ENCODE measurements at places on chromosomes 2 and 18.

GRCh38 chr18:50880119-50880465 is 1.2 kb downstream of the ME2 start:
- H3K4me3 ChIP-seq, result peak overlapping the region; percentile 90
- peaks cover 9% of the 10 kb centered on the region for H3K4me1 ChIP-seq

DNA sequence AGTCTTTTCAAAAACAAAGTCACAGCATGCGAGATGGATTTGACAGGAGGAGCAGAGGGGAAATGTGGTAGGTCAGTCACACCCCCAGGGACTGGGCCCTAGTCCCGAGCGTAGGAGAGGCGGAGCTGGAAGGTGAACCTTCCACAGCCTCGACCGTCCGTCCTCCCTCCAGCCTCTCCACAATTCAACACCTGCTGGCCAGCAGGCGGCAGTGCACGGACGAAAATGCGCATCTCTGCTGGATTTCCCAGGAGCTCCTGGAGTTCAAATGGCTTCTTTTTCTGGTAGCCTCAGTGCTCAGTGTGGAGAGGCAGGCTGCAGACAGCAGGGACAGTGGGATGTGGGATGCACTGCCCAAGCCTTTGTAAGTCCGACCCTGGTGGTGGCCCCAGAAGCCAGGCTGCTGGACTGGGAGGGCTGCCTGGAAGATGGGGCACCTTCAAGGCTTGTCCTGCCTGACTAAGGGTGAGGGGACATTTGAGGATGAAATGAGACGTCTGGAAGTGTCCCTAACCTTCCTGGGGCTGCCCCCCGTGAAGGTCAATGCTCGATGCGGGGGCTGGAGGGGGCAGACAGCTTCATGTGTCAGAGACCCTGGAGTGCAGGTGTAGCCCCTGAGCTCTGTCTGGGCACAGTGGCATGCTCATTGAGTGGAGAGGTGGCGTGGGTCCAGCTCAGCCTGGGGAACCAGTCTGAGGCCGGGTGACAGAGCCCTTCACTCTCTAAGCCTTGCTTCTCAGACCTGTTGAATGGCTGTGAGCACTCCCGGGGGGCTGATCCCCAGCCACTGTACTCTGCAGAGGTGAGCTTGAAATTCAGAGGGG is 189.5 kb downstream of the TFCP2L1 start:
- H3K27me3 ChIP-seq, result no peaks in the 10 kb centered on the region
- DNase-seq, result no peak
- no peaks in the 10 kb centered on the region for H3K36me3 ChIP-seq
- H3K4me3 ChIP-seq, result no peak overlapping the region
- H3K4me1 ChIP-seq, result no peaks in the 10 kb centered on the region
- no peak overlapping the region for H3K27ac ChIP-seq

DNA sequence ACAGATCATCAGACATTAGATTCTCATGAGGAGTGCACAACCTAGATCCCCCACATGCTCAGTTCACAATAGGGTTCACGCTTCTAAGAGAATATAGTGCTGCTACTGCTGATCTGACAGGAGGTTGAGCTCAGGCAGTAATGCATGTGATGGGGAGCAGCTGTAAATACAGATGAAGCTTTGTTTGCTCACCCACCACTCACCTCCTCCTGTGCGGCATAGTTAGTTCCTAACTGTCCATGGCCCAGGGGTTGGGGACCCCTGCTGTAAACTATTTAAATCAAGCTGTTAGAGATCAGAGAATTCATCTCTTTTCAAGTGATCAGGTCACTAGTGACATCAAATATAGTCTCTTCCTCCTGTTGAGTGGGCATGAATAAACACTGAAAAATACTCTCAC is 88.8 kb upstream of the ACVR2A start:
- H3K27me3 ChIP-seq, result no peaks in the 10 kb centered on the region
- H3K4me1 ChIP-seq, result no peaks in the 10 kb centered on the region
- no peak for DNase-seq
- no peak overlapping the region for H3K27ac ChIP-seq
- H3K4me3 ChIP-seq, result no peak overlapping the region
- no peaks in the 10 kb centered on the region for H3K36me3 ChIP-seq

GRCh38 chr2:219247678-219248642 is 2.7 kb downstream of the STK16 start:
- peak overlapping the region; percentile 37 for H3K4me3 ChIP-seq
- peak overlapping the region; percentile 69 for H3K27ac ChIP-seq
- peaks cover 12% of the 10 kb centered on the region for H3K36me3 ChIP-seq
- DNase-seq, result peak; percentile 59
- H3K27me3 ChIP-seq, result no peaks in the 10 kb centered on the region
- peaks cover 75% of the 10 kb centered on the region for H3K4me1 ChIP-seq

GRCh38 chr2:174083843-174084458 is 118.8 kb upstream of the SP3 start:
- no peak for DNase-seq
- no peaks in the 10 kb centered on the region for H3K27me3 ChIP-seq
- no peak overlapping the region for H3K27ac ChIP-seq
- no peaks in the 10 kb centered on the region for H3K36me3 ChIP-seq
- no peak overlapping the region for H3K4me3 ChIP-seq

DNA sequence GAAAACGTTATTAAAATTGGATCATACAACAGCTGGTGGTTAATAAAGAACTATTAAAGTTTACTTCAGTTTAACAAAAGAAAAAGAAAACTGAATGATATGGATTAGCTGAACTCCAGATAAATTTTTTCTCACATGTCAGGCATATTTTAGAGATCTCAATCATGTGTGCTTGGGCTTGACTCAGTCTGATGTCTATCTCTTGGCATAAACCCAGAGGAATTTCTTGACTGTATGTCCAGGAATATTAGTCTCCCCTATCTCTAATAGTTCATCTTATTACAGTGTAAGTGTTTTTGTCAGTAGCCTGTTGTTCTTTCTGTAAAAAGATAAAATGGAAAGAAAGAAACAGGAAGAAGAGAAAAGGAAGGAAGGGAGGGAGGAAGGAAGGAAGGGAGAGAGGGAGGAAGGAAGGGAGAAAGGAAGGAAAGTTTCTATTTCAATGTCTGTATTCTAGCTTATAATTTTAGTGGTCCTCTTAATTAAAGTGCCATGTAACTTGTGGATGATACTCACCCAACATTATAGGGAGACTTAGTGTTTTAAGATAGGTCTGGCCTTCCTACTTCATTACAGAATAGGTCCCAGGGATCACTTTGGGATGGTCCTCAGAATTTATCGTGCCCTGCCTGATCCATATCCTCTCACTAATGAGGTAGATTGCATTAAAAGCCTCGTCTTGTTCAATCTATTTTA is 99.7 kb upstream of the UGP2 start:
- DNase-seq, result no peak
- H3K27ac ChIP-seq, result no peak overlapping the region
- no peak overlapping the region for H3K4me3 ChIP-seq
- H3K27me3 ChIP-seq, result no peaks in the 10 kb centered on the region
- H3K4me1 ChIP-seq, result no peaks in the 10 kb centered on the region

DNA sequence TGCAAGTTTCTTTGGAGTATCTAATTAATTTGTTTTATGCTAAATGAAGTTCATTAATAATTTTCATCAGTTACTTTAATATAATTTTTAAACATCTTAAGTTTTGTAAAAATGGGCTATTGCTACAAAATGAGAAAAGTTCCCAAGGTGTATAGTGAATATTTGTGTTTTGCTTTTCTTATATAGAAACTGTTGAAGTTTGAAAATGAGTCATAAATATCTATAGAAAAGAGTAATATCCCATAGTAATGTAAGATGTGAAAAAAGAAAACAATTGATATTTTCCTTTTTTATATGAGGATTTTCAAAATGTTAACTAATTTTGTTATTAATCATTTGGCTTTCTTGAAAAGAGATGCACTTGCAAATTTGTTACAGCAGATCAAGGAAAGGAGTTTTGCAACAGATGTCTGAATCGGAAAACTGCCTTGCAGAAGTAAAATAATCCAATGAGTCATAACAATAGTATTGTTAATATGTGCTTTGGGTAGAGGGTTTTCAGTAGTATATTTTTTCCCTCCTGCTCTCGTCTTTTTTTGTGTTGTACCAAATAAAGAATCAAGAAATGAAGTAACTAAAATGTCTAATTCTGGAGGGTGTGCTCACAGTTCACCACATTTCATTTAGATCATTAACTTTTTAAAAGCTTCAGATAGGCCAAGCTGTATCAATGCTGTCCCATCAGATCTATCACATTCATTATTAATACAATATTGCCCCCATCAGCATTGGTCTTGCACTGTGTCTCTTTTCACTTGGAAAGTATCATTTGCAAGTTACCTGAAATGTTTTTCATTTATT is 15.5 kb downstream of the DUSP19 start:
- no peaks in the 10 kb centered on the region for H3K4me1 ChIP-seq
- no peaks in the 10 kb centered on the region for H3K36me3 ChIP-seq
- no peaks in the 10 kb centered on the region for H3K27me3 ChIP-seq
- H3K4me3 ChIP-seq, result no peak overlapping the region
- DNase-seq, result no peak

DNA sequence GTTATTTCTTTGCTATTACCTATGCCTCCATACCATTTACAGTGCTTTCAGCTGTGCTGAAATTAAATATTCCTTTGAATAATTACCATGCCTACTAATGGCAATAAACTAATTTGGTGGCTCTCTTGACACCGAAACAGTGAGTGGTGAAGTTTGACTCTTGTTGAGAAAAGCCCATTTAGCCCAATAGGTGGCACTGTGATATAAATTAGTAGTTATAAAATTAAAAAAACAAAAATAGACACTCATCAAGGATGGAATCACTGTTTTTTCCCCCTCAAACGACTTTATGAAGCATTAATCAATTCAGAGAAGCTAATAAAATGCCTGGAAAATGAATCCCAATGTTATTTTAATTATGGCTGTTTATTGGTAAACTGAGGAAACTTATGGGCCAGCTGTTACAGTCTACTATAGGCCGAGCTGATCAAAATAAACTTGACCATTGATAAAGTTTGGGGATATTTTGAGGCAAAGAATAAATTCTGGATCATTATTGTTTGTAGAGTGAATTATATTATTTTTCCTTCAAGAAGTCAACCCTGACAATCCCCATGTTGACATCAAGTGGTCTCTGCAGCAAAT is 339.6 kb downstream of the TRIB2 start:
- H3K27ac ChIP-seq, result no peak overlapping the region
- no peak overlapping the region for H3K4me3 ChIP-seq
- H3K27me3 ChIP-seq, result no peaks in the 10 kb centered on the region
- no peaks in the 10 kb centered on the region for H3K36me3 ChIP-seq

DNA sequence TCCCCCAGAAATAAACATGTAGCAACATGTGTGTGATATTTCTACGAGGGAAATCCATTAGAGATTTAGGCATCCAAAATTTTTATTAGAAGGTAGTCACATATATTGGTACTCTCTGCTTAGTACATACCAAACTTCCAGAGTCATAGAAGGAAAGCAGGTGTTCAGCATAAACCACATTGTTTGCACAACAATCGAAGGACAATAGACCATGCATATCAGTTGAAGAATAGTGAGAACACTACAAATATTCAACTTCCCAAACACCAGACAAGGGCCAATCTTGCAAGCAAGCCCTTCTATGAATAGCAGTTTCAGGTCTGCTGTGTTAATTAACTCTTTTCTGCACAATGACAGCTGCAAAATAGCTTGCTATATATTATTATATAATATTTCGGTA is 702.2 kb downstream of the ERBB4 start:
- no peak overlapping the region for H3K4me3 ChIP-seq
- no peaks in the 10 kb centered on the region for H3K4me1 ChIP-seq
- H3K36me3 ChIP-seq, result no peaks in the 10 kb centered on the region
- no peaks in the 10 kb centered on the region for H3K27me3 ChIP-seq

GRCh38 chr2:173205375-173205774 is 129.7 kb downstream of the MAP3K20 start:
- H3K4me1 ChIP-seq, result peaks cover 1% of the 10 kb centered on the region
- no peak overlapping the region for H3K4me3 ChIP-seq
- no peak for DNase-seq
- H3K27me3 ChIP-seq, result no peaks in the 10 kb centered on the region

GRCh38 chr2:219228911-219229304 is 528 bp downstream of the ATG9A start:
- no peaks in the 10 kb centered on the region for H3K27me3 ChIP-seq
- peaks cover 13% of the 10 kb centered on the region for H3K4me1 ChIP-seq
- peak overlapping the region; percentile 80 for H3K4me3 ChIP-seq
- peaks cover 53% of the 10 kb centered on the region for H3K36me3 ChIP-seq
- H3K27ac ChIP-seq, result peak overlapping the region; percentile 93

DNA sequence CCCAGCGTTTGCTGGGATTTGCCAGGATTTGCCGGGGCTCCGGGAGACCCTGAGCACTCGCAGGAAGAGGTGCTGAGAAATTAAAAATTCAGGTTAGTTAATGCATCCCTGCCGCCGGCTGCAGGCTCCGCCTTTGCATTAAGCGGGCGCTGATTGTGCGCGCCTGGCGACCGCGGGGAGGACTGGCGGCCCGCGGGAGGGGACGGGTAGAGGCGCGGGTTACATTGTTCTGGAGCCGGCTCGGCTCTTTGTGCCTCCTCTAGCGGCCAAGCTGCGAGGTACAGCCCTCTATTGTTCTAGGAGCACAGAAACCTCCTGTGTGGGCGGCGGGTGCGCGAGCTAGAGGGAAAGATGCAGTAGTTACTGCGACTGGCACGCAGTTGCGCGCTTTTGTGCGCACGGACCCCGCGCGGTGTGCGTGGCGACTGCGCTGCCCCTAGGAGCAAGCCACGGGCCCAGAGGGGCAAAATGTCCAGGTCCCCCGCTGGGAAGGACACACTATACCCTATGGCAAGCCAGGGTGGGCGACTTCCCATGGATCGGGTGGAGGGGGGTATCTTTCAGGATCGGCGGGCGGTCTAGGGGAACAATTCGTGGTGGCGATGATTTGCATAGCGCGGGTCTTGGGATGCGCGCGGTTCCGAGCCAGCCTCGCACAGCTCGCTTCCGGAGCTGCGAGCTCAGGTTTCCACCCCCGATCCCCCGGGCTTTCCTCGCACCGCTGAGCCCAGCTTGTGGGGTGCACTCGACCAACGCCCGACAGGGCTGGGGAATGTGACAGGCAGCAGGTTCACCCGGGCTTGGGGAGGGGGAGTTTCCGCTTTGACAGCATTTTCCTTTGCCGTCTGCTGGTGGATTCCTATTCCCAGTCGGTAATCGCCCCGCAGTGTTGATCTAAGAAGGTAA is 2.8 kb downstream of the ONECUT2 start:
- peaks cover 22% of the 10 kb centered on the region for H3K4me1 ChIP-seq
- H3K27me3 ChIP-seq, result peaks cover 85% of the 10 kb centered on the region
- H3K27ac ChIP-seq, result no peak overlapping the region
- DNase-seq, result no peak
- H3K4me3 ChIP-seq, result no peak overlapping the region
- H3K36me3 ChIP-seq, result no peaks in the 10 kb centered on the region

DNA sequence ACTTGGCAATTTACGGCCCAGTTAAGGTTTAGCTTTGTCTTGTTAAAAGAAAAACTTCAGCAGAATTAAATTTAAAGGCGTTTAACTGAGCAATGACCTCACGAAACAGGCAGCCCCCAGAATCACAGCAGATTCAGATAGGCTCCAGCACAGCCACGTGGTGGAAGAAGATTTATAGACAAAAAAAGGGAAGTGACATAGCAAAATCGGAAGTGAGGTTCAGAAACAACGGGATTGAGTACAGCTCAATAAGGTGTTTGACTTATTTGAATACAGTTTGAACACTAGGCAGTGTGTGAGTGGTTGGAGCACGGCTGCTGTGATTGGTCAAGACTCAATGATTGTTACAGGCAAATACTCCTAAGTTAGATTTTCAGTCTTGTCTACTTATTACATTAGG is 79.8 kb downstream of the MOGAT1 start:
- no peak for DNase-seq
- no peak overlapping the region for H3K27ac ChIP-seq
- no peaks in the 10 kb centered on the region for H3K4me1 ChIP-seq
- no peaks in the 10 kb centered on the region for H3K36me3 ChIP-seq
- H3K4me3 ChIP-seq, result no peak overlapping the region
- H3K27me3 ChIP-seq, result no peaks in the 10 kb centered on the region
